ENCODE measurements at places on chromosomes 16 and 17.

GRCh38 chr16:72877374-72878028 is 170.4 kb downstream of the ZFHX3 start:
- peak; percentile 93 for DNase-seq

DNA sequence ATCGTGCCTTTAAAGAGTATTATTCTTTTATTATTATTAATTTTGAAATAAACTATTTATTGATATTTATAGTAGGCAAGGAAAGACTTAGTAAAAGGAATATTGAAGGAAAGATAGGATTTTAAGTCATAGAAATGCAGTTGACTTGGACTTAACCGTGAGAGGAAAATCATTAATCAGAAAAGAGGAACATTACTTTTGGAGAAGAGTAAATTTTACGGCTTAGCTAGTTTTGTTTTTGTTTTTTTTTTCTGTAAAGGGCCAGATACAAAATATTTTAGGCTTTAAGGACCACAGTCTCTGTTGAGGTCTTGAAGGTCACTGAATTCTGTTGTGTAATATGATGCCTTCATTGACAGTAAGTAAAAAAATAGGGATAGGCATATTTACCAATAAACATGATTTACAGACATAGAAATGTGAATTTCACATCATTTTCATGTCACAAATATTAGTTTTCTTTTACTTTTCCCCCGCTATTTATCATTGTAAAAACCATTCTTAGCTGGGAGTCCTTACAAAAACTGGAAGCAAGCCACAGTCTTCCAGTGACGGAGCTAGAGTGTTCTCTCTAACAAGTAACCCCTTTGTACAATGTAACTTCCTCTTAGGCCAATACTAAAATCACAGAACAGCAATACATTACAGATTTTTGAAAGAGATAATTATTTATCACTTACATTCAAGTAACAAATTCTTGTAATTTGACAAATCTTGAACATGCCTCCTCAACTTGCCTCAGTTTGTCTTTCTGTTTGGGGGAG is 2.3 kb upstream of the KCNJ16 start:
- DNase-seq, result no peak

GRCh38 chr17:3903051-3903825 is 10.4 kb upstream of the CAMKK1 start:
- no peak for DNase-seq

GRCh38 chr16:19974607-19975006 is 90.0 kb upstream of the GPRC5B start:
- DNase-seq, result no peak

DNA sequence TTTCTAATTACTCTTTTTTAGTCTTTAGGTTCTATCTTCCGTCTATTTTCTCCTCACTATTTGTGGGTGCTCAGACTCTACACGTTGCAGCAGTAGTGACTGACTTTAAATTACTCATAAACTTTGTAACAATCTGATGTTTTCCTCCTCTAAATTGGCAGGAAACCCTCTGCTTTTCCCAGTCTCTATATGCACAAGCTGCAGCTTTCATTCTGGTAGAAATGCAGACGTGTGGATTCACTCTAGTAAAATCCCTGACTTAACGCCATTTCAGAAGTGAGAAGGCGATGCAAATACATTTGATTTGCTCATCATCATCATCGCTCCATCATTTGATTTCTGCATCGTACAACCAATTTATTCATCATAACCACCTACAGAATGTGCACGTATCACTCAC is 561.0 kb upstream of the ZFHX3 start:
- no peak for DNase-seq

- no peak for DNase-seq
Measured at GRCh38 chr16:75340741-75341491, 89.5 kb upstream of the BCAR1 start.

GRCh38 chr17:77441130-77441920 is 300.6 kb downstream of the SEC14L1 start:
- no peak for DNase-seq

GRCh38 chr16:74291577-74292208 is 4.9 kb upstream of the PSMD7 start:
- DNase-seq, result no peak

DNA sequence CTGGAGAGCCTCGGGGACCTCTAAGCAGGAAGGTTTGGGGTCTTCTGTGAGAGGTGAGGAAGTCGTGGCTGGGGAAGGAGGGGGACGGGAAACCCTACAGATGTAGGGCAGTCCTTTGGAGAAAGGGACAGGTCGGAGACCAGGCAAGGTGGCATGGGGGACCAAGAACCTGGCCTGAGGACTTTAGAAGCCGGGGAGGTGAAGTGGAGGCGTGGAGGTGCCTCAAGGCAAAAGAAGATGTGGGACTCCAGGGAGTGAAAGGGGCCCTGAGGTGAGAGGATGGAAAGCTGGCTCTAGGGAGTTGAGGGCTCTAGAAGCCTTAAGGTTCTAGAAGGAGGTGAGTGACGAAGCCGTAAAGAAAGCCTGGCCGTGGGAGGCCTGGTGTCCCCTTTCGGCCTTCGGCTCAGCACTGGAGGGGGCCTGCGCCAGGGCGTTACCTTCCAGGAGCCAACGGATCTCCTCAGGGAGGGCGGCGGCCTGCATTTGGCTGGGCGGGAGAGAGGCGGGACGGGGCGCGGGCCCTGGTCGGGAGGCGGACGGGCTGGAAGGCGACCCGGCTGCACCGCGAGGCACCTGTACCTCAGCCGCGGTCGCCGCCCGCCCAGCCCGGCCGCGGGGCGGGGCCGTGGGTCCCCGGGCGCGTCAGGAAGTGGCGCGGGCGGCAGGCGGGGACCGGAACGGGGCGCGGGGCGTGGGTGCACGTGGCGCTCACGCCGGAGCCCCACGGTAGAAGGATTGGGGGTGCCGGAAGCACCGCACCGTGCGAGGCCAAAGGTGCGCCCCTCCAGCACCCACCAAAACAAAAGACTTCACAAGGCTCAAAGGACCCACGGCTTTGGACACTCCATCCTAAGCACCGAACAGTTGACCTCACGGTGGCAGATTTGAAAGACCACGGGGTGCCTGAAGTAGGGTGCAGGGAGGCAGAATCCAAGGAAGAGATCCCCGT is at the start of gene SKAP1:
TSS of gene SKAP1 (minus strand) at position 577 of the 949 bp plus-strand sequence.
- DNase-seq, result peak; percentile 8

GRCh38 chr17:82338858-82339633 is 5.5 kb upstream of the SECTM1 start:
- peak; percentile 65 for DNase-seq

Data from trophoblast cell (in vitro differentiated cells and primary cell).